ENCODE measurements at places on chromosomes 5 and 9.

DNA sequence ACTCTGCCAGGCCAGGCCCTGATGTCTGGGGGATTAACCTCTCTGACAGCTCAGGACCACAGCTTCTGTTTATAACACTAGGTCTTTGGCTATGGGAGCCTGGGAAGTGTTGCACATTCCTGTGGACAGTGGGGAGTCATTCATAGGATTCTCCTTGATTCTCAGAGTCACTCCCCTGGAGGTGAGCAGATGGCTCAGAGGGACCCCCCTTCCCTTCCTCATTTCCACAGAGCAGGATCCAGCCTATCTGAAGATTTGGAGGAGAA, 60.2 kb downstream of the NRG2 start:
- DNase-seq = no peak

- no peak for DNase-seq
Observed at GRCh38 chr5:56405116-56405908, 172.2 kb upstream of the ANKRD55 start.

DNA sequence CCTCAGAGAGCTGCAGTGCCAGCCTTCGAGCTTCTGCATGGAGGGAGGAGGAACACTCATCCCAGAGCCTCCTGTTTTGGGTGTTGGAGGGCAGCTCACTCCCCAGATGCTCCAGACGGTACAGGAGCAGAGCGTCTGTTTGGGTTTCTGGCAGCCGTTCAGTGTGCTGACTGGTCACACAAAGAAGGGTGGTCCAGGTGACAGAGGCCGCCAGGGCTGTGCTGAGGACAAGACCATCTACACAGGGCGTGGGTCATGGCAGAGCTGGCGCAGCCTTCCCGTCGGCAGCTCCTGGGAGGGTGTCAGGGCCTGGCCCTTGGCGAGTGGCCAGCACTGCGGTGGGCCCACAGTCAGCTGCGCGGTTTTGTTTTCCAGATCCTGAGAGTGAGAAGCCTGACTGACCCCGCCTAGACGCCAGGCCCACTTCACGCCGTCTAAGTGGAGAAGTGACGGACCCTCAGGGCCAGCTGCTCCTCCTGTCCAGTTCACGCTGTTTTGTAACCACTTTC, 131.4 kb upstream of the FAM120A start:
- no peak for DNase-seq

- DNase-seq = no peak
Observed at GRCh38 chr9:109967651-109968642, 187.9 kb downstream of the PALM2AKAP2 start.

DNA sequence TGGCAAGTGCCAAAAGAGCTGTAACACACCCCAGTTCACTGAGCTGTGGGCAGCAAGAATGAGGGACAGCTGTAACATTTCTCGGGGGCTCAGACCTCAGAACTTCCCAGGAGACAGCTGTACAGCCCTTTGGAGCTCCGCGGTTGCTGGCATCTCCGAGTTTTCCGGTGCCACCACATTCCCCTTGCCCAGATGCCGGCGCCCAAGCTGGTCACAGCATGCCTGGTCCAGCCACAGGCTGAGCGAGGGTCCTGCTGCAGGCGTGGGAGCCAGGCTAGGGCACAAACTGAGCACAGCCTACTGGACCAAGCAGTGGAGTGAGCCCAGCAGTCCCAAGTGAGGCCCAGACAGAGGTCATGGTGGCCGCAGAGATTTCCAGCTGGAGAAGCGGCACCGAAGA, 797.7 kb upstream of the EDIL3 start:
- no peak for DNase-seq

DNA sequence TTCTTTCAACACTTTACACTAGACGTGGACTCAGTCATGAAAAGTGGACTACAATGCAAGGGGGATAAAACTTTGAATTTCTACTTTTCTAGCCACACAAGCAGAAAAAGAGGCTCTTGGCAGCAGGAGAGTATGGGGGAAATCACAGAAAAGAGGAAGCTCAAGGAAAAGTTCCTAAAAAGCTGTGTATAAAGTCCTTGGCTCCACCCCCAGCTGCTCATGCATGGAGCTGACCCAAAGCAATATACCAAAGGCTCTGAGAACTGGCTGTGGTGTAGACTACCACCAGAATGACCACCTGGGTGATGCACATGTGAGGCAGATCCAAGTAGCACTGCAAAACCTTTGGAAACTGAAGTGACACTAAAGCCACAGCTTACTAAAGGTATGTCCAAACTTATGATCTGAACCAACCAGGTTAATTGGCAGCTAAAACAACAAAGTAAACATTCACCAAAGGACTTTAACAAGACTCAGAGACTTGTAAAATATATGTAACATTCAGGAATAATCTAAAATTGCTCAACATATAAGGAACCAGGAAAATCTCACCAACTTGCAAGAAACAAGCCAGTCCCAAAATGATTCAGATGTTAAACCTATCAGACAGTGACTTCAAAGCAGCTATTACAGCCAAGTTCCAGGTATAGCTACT, 55.5 kb upstream of the RASGRF2 start:
- no peak for DNase-seq

- DNase-seq = no peak
Observed at GRCh38 chr5:82622205-82622604, 344.1 kb upstream of the RPS23 start.

GRCh38 chr5:81068635-81069034, 108.5 kb downstream of the RASGRF2 start:
- no peak for DNase-seq

DNA sequence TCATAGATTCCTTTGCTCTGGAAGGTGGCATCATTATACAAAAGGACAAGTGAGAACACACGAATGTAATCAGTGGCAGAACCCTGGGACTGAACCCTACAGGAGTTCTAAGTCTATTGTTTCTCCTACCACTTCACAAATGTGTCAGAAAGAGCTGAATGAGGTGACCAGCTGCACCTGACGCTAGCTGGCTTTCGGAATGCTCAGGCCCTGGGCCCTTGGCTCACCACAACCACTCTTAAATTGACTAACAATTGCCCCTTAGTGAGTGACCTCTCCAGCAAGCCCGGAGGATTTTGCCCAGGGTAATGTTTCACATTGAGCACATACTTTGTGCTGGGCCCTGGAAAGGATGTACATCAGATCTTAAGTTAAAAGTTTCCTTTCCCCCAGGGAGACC, 41.2 kb upstream of the ABCA1 start:
- DNase-seq = no peak

- DNase-seq = no peak
Observed at GRCh38 chr9:593809-594208, 247.7 kb upstream of the DMRT1 start.

DNA sequence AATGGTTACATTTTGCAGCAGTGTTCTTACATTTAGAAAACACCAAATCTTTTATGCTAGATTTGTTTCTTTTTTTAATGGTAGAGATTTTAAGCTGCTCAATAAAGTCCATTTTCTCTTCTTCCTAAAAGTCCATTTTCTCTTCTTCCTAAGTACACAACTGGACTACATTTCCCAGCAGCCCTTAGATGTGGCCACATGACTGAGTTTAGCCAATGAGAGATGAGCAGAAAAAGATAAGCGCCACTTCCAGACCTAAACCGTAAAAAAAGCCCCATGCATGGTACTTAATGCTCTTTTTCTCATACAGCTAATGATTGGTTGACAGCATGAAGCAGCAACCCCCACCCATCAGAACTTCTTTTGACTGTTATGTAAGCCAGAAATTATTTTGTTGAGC, 206.7 kb downstream of the FAM114A2 start:
- DNase-seq = peak; percentile 58

DNA sequence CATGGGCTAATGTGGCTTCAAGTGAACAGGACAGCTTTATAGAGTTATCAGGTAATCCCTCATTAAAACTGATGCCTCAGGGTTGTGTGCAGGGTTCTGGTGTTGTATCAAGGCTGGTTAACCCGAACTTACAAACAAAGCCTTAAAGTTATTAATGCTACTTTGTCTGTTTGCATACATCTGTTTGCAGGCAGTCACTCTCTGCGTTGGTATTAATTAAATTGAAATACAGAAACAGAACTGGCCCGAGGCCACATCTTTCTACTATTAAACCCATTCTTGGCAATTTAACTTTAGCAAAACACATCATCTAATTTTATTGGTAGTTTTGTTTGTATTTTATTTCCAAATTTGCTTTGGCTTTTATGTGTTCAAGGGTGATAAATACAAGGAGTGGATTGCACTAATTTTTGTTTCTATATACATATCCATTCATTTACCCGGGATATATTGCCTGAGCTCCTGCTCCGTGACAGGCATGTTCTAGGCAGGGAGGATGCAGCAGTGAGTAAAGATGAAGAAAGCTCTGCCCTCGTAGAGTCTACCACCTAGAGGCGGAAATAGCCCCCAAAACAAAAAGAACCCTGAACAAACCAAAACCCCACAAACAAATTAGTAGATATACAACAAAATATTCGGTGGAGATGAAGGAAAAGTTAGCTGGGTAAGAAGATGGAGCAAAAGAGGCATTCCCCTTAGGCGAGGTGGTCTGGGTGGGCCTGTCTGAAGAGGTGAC, 164.2 kb downstream of the MACROH2A1 start:
- no peak for DNase-seq

DNA sequence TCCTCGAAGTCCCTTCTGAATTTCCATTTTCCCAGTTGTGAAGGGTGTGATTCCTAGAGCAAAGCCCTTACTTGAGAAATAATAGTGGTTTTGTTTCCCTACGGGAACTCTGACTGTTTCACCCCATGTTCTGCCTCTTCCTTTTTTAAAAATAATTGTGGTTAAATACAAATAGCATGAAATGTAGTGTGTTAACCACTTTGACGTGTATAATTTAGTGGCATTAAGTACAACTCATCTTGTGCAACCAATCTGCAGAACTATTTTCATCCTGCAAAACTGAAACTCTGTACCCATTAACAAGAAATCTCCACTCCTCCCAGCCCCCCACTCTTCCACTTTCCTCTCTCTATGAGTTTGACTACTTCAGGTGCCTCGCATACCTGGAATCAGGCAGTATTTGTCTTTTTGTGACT, 35.6 kb upstream of the HAND1 start:
- DNase-seq = peak; percentile 65

GRCh38 chr5:102654559-102655349, 100.4 kb upstream of the PAM start:
- DNase-seq = peak; percentile 63

DNA sequence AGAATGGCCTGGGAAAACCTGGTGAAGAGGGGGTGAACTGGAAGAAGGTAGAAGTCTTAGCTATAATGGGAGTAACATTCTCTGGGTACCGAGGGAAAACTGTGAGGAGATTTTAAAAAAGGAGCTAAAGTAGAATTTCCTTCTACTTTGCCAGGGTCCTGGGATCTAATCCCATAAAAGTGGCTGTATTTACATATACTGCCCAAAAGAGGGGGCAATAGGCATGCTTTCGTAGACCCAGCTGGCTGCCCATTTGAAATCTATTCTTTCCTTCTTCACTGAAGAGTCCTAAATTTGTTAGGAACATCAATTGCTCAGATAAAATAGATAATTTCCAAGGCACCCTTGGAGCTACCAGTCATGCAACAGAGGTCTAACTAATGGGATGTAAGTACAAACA, 159.2 kb downstream of the CDC42SE2 start:
- peak; percentile 46 for DNase-seq

DNA sequence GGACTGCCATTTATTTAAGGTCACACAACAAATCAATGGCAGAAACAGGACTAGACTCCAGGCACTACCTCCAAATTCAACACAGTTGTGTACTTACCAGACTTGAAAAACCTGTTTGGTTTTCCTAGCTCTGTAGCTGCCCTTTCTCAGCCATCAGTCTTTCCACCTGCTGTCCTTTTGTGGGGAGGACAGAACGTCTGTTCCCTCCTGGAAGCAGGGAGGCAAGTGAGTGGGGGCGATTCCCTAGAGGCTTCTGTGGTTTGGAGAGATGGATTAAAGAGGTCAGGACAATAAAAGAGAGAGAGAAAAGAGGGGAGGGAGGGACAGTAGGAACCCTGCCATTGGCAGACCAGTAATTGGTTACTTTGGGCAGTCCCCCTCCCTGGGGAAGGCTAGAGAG, 14.7 kb downstream of the ASTN2 start:
- DNase-seq = no peak

GRCh38 chr5:68534131-68534940, 318.8 kb downstream of the PIK3R1 start:
- no peak for DNase-seq

GRCh38 chr5:58752104-58752503, 169.2 kb downstream of the RAB3C start:
- DNase-seq = no peak

DNA sequence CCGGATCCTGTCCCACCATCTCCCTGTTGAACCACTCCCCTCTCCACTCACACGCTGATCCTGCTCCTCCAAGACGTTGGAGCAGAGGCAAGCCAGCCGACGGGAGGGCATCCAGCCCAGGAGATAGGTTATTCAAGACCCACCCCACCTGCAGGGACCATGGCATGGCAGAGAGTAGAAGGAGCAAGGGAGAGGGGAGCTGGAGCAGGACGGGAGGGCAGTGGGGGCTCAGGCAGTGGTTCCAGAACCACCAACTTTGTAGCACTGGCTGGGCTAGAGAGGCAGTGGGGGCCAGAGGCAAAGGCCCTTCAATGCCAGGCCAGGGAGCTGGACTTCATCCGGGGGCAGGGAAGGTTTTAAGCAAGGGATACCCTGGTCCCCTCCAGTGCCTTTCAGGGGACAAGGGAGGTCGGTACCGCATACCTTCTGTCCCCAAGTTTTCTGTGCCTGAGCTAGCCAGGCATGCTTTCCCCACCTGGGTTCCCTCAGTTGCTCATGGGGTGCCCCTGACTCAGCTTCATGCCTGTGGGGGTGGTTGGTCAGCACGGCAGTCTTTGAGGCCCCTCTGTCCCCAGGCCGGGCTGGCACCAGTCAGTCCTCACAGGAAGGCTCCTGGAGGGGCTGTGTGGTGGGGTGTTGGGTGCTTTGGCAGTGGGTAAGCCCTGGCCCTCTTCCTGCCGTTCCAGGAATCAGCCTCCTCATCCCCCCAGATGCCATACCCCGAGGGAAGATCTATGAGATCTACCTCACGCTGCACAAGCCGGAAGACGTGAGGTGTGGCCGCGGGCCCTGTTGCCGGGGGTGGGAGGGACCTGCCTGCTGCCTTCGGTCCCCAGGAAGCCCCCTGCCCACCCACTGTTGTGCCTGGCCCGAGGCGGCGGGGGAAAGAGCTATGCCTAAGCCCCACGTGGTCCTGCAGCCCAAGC, 22.4 kb downstream of the HK3 start:
- no peak for DNase-seq

DNA sequence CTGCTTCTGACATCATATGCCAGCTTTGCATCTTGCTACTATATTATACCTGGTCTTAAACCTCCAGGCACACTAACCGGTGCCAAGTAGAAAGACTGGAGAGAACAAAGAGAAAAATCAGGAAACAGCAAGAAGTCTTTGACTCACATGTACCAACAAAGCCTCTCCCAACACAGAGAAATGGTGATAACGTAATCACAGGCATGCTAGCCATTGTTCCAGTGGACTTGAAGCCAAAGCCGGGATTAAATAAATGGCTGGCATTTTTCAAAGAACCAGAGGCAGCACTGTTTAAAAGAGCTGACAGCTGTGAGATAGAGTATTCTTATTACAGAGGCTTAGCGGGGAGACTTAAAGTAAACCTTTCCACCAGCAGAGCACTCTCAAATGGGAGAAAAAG, 148.4 kb upstream of the NFIL3 start:
- no peak for DNase-seq

DNA sequence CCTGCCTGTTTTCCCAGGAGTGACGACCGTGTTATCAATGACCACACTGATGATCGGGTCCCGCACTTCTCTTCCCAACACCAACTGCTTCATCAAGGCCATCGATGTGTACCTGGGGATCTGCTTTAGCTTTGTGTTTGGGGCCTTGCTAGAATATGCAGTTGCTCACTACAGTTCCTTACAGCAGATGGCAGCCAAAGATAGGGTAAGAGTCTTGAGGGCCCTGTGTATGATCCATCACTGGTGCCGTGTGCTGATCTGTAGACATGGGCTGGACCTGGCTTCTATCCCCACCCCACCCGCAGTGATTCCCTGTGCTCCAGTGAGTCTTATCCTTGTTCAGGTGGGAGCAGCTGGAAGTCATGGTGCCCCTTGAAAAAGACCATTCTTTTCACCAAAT, 26.0 kb downstream of the GABRP start:
- peak; percentile 60 for DNase-seq

All from fibroblast of mammary gland (primary cell).